ENCODE measurements at places on chromosomes 16 and 17. TPM values are rescaled to one million over a fixed set of nuclear protein-coding genes. Genes with fewer than 3 reads are reported as not detected.

The LAT gene
- 3.5 TPM for total RNA-seq

The MSI2 gene
- total RNA-seq = 30.4 TPM

The HBA1 gene
- total RNA-seq = 7.9 TPM

The CTRB1 gene
- 0.44 TPM for total RNA-seq

The CA7 gene
- not detected for total RNA-seq

The SLC35B1 gene
- 37.2 TPM for total RNA-seq

The SHCBP1 gene
- total RNA-seq = 7.7 TPM
